ENCODE measurements at places on chromosomes 1 and 21. TPM values are rescaled to one million over a fixed set of nuclear protein-coding genes. Genes with fewer than 3 reads are reported as not detected.

GRCh38 chr1:37978541-37978940, 11.3 kb downstream of the SF3A3 start:
- DNase-seq, result no peak

The KRTAP20-4 gene
- polyA plus RNA-seq, result not detected

GRCh38 chr1:209544098-209544497, 39.4 kb upstream of the CAMK1G start:
- no peak for DNase-seq

DNA sequence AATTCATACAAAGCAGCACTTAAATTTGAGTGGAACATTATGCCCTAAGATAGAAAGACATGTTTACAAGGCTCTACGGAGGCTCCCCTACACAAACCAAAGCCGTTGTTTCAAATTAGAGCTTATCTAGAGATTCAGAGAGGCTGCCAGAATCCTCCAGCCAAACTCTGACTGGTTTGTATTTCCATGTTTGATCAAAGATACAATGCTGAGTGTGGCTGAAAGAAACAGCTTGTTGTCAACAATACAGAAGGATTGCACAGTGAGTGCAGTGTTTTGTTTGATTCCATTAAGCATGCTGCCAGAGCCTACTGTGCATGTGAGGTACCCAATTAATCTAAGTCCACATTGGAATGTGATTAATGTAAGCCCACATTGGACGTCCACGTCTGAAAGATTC, 402.7 kb downstream of the DISC1 start:
- no peak for DNase-seq

- DNase-seq, result no peak
Measured at GRCh38 chr1:79398501-79398900, 392.0 kb upstream of the ADGRL4 start.

- no peak for DNase-seq
Measured at GRCh38 chr1:210681158-210681557, 352.5 kb downstream of the HHAT start.

- DNase-seq, result no peak
Measured at GRCh38 chr1:208179263-208179816, 64.8 kb downstream of the PLXNA2 start.

The RNU1-3 gene
- not detected for polyA plus RNA-seq

DNA sequence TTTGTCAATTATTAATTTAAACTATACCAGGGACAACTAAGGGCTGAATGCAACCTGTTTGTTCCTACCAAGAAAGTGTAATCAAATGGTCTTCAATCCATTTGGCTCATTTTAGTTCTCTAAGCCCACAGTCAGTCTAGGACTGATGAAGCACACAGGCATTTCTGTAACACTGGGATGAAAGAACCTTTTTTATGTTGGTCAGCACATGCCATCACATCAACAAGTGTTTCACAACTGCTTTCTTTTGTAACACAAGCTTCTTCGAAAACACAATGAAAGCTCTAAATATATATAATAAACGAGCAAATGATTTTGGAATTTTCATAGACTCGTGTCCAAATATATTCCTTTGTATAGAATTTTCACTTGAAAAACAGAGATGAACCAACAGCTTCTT, 28.8 kb downstream of the HEATR1 start:
- DNase-seq, result no peak

The KCNA3 gene
- 0.15 TPM for polyA plus RNA-seq

GRCh38 chr1:1291548-1292441, 11.6 kb downstream of the SCNN1D start:
- DNase-seq, result no peak

The MIXL1 gene
- polyA plus RNA-seq, result 0.44 TPM

DNA sequence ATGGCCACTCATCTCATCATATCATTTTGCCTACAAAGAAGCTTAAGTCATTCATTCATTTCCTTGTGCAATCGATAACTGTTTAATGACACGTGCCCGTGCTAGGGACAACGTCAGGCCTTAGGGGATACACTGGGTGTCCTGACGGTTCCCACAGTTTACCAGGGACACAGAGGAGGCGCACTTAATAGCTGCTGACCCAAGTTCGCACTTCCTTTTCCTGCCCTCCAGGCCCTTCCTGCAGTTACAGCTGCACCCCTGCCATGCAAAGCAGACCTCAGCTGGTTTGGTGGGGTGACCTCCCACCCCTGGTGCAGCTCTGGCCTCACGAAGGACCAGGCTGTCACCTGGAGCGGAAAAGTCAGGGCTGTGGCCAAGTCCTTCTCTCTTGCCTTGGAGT, 4.2 kb downstream of the SPATA21 start:
- DNase-seq, result no peak

The TNFAIP8L2 gene
- polyA plus RNA-seq, result 1.7 TPM

GRCh38 chr1:66788231-66788939, 12.7 kb downstream of the INSL5 start:
- DNase-seq, result no peak

- DNase-seq, result no peak
Measured at GRCh38 chr1:165075725-165076370, 280.7 kb downstream of the LMX1A start.

DNA sequence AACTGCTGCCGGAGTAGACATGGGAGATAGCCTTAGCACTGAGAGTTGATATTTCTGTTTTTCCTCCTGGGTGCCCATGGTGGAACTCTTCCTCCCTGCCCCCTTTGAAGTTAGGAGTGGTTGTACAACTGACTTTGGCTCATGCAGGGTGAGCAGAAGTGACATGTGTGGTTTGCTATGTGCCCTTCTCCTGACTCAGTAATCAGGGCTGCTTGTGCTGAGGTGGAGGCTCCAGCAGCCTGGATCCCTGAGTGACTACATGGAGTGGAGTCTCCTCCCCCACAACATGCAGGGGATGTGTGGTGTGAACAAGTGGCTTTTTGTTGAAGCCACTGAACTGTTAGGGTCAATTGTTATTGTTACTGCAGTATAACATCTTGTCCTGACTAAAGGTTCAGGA, 261.6 kb downstream of the CAMTA1 start:
- DNase-seq, result no peak

- DNase-seq, result no peak
Measured at GRCh38 chr1:91502672-91503184, 2.1 kb downstream of the CDC7 start.

The LCE1E gene
- polyA plus RNA-seq, result not detected

- no peak for DNase-seq
Measured at GRCh38 chr1:178052650-178053461, 41.0 kb upstream of the RASAL2 start.

DNA sequence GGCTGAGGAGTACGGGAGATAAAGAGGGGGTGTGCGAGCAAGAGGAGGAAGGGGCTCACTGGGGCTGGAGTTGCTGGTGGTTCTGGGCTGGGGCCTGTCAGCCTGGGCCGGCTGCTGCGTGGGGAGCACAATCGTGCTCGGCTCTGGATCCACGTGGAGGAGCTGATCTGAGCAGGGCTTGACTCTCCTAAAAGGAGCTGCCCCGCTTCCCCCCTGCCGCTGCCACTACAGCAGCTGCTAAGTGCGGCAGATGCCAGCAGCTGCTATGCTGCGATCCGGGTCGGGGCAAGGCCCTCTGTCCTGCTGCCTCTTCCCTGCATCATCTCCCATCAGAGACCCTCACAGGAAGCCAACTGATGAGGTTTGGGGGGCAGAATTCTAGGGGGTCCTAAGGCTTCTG, 165.9 kb downstream of the PCBP3 start:
- DNase-seq, result no peak

The PLA2G2F gene
- not detected for polyA plus RNA-seq

- DNase-seq, result no peak
Measured at GRCh38 chr1:37169241-37169640, 134.9 kb upstream of the GRIK3 start.

DNA sequence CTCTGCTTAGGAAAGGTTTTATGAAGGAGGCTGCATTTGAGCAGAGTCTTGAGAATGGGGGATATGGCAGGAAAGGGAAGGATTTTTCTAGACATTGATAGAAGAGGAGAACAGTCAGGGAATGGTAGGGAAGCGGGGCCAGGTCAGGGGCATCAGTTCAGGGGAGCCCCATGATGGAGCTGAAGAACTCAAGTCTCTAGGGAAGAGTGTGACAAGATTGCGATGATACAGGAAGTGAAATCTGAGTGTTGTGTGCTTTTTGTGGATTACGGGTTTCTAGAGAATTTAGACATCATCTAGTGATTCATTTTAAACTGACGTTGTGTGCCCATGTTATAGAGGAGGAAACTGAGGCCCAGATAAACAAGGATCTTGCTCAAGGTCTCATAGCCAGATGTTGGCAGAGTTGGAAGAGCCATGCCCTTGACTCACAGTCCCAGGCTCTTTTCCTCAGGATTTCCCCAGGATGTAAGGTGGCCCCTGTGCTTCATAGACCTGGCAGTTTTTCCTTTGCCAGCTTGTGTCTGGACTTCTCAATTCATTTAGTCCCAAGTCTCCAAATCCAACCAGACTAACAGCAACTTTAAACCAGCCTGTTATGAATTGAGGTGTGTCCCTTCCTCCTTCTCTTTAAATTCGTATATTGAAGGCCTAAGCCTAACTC, 130.3 kb downstream of the ROR1 start:
- DNase-seq, result no peak

DNA sequence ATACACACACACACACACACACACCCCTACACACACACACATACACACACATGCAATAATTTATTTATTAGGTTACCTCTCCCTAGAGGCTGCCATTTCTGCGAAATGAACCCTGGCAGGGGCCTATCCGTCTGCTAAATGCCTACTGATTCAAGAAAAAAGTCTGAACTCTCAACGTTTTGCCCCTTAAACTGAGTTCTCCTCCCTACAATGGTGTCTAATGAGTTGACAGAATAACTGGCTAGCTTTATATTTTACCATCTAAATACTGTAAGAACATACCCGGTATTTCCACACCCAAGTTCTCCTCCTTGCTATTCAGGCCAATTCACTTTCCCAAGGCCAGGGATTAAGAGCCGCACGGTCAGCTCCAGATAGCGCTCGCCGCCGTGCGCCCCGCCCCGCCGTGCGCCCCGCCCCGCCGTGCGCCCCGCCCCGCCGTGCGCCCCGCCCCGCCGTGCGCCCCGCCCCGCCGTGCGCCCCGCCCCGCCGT, 339 bp upstream of the RNPC3 start:
- peak; percentile 4 for DNase-seq

- no peak for DNase-seq
Measured at GRCh38 chr1:7224644-7225043, 439.4 kb downstream of the CAMTA1 start.

The MDM4 gene
- polyA plus RNA-seq, result 33.1 TPM

- DNase-seq, result no peak
Measured at GRCh38 chr1:179794669-179795068, 51.6 kb downstream of the FAM163A start.

DNA sequence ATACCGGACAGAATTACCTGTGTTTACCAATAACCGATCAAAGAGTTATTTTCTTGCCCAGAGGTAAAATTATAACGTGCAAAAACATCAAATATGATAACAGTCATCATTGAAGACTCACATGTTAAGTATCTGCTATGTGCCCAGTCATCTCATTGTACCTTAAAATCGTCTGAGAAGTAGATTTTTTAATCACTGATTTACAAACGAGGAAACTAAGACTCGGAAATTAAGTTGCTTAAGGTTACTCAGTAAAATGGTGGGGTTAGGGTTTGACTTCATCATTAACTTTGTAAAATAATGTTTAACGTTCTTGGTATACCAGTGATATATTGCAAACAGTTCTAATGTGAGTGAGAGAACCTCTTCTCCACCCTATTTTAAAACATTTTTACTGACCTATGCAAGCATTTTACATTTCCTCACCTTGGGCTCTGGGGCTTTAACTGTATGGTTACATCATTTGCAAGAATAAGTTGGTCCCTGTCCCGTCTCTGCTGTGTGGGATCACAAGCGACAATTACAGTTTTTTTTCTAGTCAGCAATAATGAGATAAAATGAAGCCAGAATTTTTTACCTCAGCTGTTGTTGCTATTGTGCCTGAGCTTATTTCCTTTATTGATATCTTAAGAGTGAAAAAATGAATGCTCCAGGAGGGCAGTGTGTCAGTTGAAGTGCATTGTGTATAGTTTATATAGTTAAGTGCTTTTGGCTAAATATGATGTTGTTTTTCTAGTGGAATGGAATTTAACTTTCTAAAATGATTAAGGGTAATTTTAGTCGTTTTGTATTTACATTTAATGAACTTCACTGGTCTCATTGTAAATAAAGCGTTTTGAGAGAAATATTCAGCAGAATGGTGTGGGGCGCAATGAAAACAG, 2.7 kb downstream of the RPRD2 start:
- DNase-seq, result no peak

The CACYBP gene
- 94.9 TPM for polyA plus RNA-seq

DNA sequence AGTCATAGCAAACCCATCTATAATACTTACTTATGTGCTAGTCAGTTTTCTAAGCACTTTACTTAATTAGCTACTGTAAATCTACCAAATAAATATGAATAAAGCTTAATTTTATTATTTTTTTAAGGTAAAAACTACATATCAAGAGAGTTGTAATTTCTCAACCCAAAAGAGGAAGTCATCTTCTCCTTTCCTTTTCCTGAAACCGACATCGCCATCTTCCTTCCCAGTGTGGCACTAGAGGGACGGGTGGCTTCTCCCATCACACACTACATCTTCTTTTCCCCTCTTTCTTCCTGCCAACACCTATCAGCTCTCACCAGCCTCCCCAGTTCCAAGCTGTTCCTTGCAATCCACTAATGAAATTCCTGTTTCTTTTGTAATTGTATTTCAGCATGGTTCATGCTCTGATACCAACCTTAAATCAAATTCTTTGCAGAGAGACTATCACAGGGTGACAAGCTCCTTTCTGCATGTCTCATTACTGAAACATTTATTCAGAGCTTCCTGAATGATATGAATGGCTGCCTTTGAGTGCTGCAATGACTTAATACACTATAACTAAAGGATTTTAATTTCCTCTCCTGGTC, 251.6 kb upstream of the FAM78B start:
- DNase-seq, result no peak

GRCh38 chr21:20970691-20971090, 27.5 kb upstream of the NCAM2 start:
- no peak for DNase-seq

GRCh38 chr1:14598498-14599182, at the start of gene KAZN:
Gene KAZN (plus strand): TSS chr1:14598685.
- no peak for DNase-seq

DNA sequence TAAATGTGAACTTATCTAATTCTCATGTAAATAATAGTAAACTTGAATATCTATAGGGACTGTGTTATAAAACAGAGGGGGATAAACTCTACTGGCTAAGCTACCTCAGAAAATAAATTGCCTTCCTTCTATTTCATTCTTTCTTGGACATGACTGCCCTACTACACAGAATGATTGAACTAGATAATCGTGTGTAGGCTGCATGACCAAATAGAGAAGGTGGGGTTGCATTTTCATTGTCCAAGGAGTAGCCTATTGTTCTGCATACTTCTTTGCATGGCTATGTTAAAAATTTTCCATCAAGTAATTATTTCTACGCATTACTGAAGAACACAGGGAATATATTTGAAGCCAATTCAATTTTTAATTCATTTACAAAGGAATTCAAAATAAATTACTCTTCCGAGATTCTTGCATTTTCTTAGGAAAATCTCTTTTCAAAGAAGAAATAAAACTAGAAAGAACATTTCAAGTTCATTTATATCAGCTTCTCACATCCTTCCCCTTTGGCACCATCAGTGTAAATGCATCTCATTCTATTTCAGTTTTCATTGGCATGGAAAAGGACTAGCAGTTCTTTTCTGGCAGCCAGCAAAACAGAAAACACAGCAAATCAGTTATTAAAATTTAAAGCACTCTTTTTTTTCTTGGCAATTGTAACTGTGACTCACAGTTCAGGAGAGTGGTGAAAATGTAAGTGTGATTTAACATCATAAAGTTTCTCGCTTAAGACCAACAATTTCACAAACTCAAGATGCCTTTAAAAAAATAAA, 714.7 kb downstream of the NCAM2 start:
- DNase-seq, result peak; percentile 25

- peak; percentile 85 for DNase-seq
Measured at GRCh38 chr1:19437891-19438294, 47.4 kb downstream of the CAPZB start.

- DNase-seq, result no peak
Measured at GRCh38 chr1:30363031-30363430, 360.4 kb downstream of the MATN1 start.
